T-helper 22 cell (primary cell): ENCODE measurements at places on chromosomes 12 and 14.
A peak's percentile ranks its signal among the peaks of the same experiment; 100 is the strongest.

- DNase-seq: no peak
Observed at GRCh38 chr14:89264196-89264800, 152.7 kb downstream of the FOXN3 start.

GRCh38 chr14:59870277-59871165 lies at the start of gene RTN1:
Gene RTN1 (minus strand): TSS chr14:59870776. CDS start chr14:59870630, 146 bp downstream.
- DNase-seq: no peak

DNA sequence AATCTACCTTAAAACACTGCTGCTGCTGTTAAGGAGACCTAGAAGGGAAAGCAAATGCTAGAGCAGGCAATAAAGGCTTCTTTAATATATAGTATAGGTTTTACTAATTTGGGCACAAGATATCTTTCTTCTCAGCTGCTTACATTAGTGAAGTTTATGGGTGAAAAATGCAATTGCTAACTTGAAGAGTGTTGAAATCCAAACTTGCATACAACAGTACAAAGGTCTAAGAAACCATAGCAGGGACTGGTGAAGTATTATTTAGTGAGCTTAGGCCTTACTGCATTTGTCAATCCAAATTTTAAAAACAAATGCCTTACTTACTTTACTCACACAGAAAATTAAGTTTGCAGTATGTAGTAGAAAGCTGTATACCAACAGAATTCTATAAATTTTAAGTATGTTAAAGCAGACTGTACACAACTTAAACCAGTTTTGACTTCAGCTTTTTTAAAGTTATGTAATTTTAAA lies 1.4 kb upstream of the AP4S1 start:
- no peak for DNase-seq

- no peak for DNase-seq
Observed at GRCh38 chr14:59633486-59633885, 56.9 kb upstream of the CCDC175 start.

- no peak for DNase-seq
Observed at GRCh38 chr12:11713202-11713601, 63.7 kb downstream of the ETV6 start.

DNA sequence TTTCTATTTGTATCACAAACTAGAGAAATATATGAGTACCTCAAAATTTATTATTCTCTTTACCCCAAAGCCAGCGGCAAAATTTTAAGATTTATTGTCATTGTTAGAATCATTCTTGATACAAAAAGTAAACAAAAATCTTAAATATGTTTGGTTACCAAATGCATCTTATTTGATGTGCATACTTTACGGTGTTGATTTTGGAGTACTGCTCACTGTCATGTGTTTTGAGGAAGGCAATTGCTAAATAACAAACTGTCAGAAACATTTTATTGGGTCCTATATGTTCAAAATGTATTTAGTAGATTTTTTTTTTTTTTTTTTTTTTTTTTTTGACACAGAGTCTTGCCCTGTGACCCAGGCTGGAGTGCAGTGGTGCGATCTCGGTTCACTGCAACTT lies 124.9 kb downstream of the PTPRR start:
- no peak for DNase-seq

GRCh38 chr12:95653771-95654546 lies 102.7 kb upstream of the USP44 start:
- DNase-seq: no peak

DNA sequence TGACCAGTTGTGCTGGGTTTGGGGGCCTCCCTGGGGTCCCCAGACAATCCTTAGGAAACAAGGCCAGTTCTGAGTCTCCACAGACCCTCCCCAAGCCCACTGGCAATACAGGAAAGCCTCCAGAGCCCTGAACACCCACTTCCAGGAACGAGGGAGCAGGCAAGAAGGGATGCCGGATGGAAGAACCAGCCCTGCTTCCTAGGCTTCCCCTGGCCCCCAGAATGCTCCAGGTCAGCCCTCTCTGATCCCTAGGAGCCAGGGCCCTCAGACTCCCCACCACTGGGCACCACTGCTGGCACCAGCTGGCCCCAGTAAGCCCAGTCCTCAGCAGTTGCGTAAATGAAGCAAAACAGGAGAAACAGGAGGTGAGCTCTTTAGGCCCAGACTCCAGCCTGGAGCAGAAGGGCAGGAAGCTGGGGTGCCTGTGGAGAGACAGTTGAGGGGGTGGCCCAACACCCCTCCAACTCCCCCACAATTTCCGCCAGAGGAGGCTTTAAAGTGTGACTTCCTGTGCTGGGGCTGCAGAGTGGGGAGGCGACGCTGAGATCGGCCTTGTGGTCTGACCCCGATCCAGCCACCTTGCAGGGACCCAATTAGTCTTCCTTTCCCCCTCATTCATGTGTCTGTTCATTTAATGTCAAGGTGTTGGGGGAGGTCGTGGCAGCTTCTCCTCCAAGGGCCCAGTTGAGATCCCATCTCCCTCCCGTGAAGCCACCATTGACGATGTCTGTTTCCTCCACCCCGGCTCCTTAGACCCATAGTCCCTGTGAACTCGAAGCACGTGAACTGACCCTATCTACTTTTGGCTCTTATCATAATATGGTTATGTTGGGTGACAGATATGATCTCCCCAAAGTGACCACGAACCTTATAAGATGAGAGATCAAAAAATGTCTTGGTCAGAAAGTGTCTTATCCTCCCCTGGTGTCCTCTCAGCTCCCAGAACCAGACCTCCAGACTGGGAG lies 4.7 kb downstream of the TNFRSF1A start:
- peak; percentile 66 for DNase-seq

GRCh38 chr12:12022306-12022936 lies 48.3 kb upstream of the BCL2L14 start:
- DNase-seq: no peak

DNA sequence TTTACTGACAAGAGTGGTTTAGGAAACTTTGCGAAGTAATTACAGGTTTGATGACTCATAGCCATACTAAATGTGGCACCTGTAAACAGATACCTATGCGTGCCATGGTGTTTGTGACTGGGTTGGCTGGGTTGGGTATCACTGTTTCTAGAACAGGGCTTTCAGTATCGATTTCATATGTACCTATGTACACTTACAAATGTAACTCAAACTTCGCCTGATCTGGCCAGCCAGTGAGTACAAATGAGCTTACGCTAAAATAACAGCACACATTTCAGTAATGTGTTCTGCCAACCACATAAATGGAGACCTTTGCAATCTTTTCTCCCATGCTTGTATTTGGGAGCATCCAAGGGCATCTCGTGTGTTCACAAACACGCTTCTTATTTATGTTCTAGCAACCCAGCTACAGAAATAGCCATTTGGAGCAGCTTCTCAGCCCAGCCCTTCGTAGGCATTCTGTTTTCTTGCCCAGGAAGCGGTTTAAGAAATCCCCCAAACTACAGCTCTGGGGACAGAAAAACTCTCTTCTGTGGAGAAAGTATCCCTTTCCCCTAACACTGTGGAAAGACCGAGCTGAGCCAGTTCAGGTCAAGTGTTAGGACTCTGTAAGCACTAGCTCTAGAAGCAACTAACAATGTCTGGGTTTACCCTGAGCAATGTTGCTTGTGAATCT lies 42.3 kb upstream of the MDM1 start:
- peak; percentile 34 for DNase-seq
